ENCODE measurements at places on chromosomes 6 and 20. TPM values are rescaled to one million over a fixed set of nuclear protein-coding genes. Genes with fewer than 3 reads are reported as not detected.

GRCh38 chr6:3041606-3042005 is 26.7 kb upstream of the RIPK1 start:
- no peak for DNase-seq

DNA sequence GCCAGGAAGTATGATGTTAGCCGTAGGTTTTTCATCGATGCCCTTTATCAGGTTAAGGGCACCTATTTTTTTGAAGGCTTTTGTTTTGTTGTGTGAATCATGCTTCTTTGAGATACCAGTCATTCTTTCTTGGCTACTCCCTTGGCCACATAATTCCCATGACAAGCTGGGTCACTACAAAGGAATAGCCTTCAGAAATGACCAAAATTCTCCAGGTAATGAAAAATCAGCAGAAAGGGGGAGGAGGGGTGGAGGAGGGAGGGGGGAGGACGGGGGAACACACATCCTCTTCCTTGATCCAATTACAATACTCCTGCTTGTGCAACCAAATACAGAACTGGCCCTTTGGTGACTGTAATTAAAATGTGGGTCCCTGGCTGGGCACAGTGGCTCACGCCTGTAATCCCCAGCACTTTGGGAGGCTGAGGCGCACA is 21.7 kb upstream of the TGM2 start:
- no peak for DNase-seq

DNA sequence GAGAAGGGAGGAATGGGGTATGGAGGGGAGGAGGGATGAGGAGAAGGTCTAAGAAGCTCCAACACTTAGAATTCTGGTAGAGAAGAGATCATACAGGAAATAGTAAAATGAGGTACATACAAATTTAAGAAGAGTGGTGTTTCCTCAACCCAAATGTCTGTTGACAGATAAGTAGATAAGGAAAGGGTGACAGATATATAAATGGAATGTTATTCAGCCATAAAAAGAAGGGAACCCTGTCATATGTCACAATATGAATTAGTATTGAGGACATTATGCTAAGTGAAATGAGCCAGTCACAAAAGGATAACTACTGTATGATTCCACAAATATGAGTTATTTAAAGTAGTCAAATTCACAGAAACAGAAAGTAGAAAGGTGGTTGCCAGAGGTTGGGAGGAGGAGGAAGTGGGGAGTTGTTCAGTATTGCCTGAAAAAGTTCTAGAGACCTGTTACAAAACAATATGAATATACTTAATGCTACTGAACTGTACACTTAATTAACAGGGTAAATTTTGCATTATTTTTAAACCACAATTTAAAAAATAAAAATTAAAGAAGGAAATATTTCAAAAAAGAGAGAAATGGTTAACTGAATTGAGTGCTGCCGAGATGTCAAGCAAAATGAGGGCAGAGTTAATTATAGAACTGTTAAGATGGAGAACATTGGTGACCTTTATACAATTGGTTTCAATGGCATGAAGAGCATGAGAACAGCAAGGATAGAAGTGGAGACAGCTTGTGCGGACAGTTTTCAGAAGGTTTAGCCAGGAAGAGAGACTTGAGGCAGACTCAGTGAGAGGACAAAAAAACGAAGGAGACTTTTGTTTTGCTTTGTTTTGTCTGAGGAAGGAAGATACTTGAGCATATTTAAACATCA is 47.6 kb upstream of the ADGRF4 start:
- no peak for DNase-seq

DNA sequence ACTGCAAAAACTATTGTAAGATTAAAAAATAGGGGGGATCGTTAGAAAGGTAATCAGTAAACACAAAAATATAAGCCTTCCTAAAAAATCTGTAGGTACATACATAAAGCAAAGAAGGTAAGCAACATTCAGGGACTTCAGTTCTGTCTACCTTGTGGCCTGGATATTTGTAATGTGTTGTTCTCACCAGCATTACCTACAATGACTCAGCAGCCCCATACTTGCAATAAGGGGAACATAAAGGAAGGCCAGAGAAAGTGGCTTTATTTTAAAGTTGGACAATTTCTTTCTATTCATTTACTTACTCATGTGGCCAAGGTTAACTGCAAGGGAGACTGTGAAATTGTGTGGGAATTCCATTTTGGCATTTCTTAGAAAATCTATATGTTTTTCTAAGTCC is 277.2 kb upstream of the PREP start:
- DNase-seq = no peak

DNA sequence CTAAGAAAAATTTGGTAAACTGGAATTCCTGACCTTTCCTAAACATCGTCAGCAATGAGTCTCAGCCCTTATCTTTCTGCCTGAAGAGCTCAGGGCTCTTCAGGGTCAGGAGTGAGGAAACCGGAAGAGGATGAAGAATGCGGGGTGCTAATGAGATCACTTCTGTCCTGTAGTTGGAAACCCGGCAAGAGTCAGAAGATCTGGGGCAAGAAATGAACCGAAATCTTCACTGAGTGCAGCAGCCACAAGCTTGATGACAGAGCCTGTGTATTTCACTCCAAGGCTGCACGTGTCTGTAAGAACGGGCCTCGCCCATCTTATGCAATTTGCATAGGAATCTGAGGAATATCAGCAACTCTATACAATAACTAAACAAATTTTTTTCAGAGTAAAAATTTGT is 60.4 kb upstream of the QKI start:
- DNase-seq = peak; percentile 75

GRCh38 chr6:157881342-157881741 is 58.3 kb downstream of the SNX9 start:
- no peak for DNase-seq

DNA sequence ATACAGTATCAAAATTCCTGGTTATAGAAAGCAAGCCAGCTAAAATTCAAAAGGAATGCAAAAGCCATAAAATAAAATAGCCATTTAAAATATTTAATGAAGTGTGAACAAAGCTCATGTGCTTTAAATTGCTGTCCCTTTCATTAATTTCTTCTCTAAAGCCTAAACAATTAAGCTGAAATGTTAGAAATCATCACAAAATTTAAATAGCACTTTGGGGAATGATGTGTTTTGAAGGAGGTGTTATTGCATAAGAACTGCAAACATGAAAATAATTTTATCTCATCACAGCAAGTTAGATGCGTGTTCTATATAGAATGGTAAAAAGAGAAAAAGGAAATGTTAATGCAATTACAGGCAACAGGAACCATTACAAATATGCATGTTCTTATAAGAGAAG is 111.0 kb downstream of the RIMS1 start:
- no peak for DNase-seq

GRCh38 chr6:42266538-42266937 is 48.9 kb upstream of the MRPS10 start:
- DNase-seq = no peak

DNA sequence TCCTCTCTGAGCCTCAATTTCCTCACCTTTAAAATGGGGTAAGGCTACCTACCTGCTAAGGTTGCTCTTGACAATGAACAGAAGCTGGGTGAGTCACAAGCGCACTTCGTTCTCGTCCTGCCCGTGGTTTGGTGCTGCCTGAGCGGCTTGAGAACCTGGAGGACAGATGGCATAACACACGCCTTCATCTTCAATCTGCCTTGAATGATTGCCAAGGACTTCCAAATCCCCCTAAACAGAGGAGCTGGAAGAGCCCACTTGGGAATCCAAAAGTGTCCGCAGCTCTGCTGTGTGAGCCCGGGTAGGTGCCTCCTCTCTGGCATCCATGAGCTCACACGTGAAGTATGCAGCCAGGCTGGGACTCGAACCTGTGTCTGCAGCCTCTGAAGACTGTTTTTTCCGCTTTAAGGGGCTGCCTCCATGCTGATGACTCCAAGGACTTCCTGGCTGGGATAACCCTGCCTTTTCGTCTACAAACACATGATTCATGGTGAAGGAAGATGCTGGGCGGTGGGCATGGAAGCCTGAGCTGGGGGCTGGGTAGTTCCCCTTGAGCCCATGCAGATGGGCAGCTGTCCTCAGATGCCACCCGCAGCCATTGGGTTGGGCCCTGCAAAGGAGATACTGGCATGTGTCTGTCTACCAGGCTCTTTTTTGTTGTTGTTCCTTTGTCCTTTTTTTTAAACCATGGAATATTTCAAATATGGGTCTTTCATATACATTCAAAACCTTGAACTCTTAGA is 25.3 kb upstream of the CSNK2A1 start:
- no peak for DNase-seq

Gene ARG1
- 1.1 TPM for total RNA-seq

Gene KCNK15
- 1.4 TPM for total RNA-seq

DNA sequence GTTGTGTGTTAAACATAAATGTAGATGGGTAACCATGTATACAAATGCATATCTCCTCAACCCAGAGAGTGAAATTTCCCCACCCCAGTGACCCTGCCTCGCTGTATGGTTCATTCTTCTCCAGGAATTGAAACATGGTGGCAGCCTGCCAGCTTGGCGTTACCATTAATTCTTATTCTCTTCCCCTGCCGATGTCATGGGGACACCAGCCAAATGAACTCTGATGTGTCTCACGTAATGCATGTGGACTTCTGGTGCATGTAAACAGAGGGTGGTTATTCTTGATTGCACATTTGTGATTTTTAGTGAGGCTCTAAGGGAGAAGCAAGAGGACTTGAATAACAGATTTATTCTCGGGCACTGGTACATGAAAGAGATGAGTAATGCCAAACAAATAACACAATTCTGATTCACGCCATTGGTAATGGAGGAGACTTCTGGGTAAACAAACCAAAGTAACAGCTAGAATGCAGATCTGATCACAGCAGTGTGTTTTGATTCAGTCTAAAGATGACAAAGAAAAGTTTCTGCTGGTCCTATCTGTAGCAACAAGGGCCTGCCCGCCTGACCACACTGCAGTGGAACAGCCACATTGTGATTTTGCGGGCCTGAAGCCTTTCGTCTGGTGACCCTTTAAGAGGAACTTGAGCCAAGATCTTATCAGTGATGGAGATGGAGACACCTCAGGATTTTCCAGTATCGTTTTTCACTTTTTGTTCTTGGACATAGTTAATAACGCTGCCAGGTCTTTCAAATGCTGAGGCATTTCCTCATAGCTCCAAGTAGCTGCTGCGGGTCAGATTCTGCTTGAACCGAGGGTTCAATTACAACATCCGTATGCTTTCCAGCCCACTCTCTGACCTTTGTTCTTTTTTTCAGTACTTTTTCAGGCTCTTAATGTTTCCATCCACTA is 171.8 kb upstream of the AKAP12 start:
- DNase-seq = peak; percentile 79

- no peak for DNase-seq
These were observed 69.0 kb upstream of the UST start for GRCh38 chr6:148677594-148678476.

- DNase-seq = no peak
These were observed at the start of gene UNC5CL for GRCh38 chr6:41039060-41039998. Gene UNC5CL, minus strand, starts transcription at chr6:41039221. Its CDS starts 4,147 bp downstream, at chr6:41035074.

DNA sequence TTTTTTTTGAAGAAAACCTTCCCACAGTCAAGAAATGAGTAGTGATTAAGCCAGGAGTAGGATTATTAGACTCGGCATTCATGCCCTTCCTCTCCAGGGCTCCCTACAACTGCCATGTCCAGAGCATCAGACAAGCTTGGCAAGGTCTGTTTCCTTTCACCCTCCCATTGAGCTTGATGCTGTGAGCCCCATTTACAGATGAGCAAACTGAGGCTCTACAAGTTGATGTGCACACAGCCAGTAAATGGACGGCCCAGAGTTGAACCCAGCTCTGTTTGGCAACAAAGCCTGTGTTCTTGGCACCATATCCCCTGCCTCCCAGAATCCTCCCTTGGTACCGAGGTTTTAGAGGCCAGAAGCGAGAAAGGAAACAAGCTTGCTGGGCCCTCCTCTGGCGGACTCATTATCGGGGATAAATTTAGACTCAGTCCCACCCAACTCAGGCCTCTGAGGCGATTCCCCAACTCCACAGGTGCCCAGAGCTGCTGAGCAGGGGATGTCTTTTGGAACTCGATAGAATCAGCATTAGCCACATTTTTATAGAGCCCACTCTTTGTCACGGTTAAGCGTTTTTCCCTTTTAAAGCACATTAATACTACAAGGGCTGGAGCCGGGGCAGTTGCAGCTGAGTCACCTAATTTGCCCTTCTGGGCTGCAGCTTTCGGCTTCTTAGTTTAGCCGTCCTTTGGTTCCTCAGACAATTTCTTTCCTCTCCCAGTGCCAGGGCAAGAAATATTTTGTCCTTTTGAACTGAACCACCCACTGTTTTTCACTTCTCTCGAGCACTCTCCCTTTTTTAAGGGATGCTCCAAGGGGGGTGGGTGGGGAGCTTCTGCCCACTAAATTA is 23.0 kb upstream of the NFATC2 start:
- no peak for DNase-seq

Gene SPEF1
- total RNA-seq = 0.31 TPM

DNA sequence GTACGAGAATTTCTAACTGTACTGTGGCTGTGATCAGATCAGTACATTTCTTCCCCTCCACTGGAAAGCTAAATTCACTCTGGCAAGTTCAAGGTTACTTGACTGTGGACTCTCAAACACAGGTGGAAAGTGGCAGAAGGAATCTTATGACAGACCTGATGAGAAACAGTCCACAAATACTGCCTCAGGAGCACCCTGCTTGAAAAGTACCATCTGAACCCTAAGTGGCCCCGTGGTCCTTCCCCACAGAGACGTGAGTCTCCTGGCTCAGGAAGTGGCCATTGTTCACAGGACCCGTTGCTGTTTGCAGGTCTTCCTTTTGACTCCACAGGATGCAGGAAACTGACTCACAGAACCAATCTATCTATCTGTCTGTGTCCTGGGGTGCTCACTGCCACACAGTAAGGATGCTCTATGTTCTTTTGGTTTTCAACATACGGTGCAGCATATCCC is 47.5 kb upstream of the NHSL1 start:
- no peak for DNase-seq

GRCh38 chr20:39961637-39962244 is 727.3 kb downstream of the MAFB start:
- no peak for DNase-seq

GRCh38 chr20:2295286-2295685 is 515 bp upstream of the TGM3 start:
- no peak for DNase-seq

Gene OR12D1
- not detected for total RNA-seq

- no peak for DNase-seq
These were observed 57.8 kb downstream of the AGPAT4 start for GRCh38 chr6:161215876-161216615.

- DNase-seq = no peak
These were observed 52.0 kb downstream of the ADGRF1 start for GRCh38 chr6:46990031-46990644.

Gene MEI4
- total RNA-seq = 1.4 TPM

Measured in right atrium auricular region (tissue), 2 donors.